T-cell (primary cell): ENCODE measurements at places on chromosomes 2 and 18. TPM values are rescaled to one million over a fixed set of nuclear protein-coding genes. Genes with fewer than 3 reads are reported as not detected.

GRCh38 chr18:11042247-11042646, 107.1 kb downstream of the PIEZO2 start:
- no peak overlapping the region for H3K4me3 ChIP-seq
- no peak overlapping the region for H3K27ac ChIP-seq

DNA sequence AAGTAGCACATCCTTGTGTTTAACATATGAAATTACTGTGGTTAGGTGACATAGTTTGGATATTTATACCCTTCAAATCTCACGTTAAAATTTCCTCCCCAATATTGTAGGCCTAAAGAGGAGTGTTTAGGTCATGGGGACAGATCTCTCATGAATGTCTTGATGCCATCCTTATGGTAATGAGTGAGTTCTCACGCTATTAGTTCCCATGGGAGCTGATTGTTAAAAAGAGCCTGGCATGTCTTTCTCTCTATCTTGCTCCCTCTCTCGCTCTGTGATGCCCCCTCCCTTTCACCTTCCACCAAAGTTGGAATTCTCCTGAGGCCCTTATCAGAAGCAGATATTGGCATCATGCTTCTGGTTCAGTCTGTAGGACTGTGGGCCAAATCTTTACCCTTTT, 660.1 kb downstream of the ADCYAP1 start:
- H3K27ac ChIP-seq = no peak overlapping the region
- DNase-seq = no peak
- no peaks in the 10 kb centered on the region for H3K27me3 ChIP-seq
- no peak overlapping the region for H3K4me3 ChIP-seq
- H3K36me3 ChIP-seq = no peaks in the 10 kb centered on the region

GRCh38 chr2:100639588-100640390, 77.0 kb downstream of the PDCL3 start:
- no peak overlapping the region for H3K27ac ChIP-seq
- no peak for DNase-seq
- no peak overlapping the region for H3K4me3 ChIP-seq
- H3K27me3 ChIP-seq = no peaks in the 10 kb centered on the region
- H3K36me3 ChIP-seq = no peaks in the 10 kb centered on the region

DNA sequence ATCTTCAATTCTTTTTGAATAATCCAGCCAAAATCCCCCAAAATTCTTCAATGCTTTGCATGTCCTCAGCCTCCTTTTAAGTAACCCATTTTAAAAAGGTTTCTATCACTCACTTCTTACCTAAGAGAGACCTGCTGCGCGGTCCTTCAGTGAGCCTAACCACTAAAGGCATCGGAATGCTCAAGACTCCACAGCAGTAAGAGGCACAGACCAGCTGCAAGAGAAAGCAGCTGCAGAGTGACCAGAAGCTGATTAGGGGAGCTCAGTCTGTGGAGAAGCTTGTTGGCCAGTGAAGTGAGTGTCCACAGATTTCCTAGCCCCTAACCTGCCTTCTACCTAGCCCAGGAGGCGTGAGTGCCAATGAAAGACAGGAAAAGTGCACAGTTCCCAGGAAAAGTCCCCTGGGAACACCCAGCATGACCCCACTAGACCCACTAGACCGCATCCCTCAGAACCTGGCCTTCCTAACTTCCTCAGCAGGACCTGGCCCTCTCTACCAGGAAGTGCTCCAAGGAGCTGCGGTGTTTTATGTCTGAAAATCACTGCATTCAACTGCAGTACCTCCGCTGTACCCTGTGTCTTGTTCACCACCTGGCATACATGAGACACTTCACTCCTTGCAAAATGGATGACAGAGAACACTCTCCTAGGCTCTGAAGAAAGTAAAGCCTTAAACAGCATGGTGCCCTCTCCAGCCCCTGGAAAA, 10.1 kb downstream of the MBOAT2 start:
- no peaks in the 10 kb centered on the region for H3K4me1 ChIP-seq
- no peak for DNase-seq
- no peak overlapping the region for H3K27ac ChIP-seq
- H3K4me3 ChIP-seq = no peak overlapping the region
- no peaks in the 10 kb centered on the region for H3K27me3 ChIP-seq

- H3K27ac ChIP-seq = peak overlapping the region; percentile 94
- peak; percentile 20 for DNase-seq
- peak overlapping the region; percentile 66 for H3K4me3 ChIP-seq
Measured at GRCh38 chr2:174635015-174635593, 37.5 kb upstream of the WIPF1 start.

DNA sequence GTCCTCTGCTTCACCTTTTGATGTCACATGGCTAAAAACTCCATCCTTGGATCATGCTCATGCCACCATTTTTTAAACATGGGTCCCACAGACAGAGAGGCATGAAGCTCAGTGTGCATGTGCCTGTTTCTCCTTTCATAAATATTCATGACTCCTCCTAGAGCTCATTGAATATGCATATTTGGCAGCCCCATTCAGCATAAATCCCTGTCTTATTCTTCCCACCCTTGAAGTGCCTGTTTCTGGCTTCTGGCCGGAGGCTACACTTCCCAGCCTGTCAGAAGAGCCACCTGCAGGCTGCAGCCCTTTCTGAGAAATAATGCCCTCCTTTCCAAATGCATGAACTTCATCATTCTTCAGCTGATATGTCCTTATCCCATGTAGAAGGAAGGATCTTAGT, 109.7 kb downstream of the LDLRAD4 start:
- no peaks in the 10 kb centered on the region for H3K36me3 ChIP-seq
- no peak for DNase-seq

DNA sequence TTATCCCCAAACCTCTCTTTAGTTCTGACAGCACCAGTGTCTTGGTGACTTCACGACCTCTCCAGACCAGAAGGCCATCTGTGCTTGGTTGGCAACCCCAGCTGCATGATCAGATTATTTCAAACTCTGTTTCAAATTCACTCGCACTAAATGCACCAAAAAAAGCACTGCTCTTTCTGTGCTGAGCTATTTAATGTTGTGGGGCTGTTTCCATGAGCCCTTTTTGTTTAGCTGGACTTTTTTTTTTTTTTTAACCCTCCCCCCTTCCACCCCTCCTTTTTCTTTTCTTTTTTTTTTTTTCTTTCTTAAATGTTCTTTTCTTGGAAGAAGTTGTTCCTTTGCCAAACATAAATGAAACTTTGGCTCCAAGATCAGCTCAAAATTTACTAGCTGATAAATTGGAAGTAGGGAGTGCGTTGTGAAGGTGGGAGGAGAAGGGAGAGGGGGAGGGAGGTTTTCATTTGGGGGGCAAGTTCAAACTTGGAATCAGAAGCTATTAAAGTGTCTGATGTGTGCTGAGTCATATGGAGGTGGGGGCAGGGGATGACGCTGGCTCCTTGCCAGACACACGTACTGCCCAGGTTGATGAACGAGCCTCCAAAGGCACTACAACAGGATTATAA, 543.0 kb upstream of the TNP1 start:
- no peak overlapping the region for H3K27ac ChIP-seq
- no peak for DNase-seq
- H3K27me3 ChIP-seq = no peaks in the 10 kb centered on the region
- peaks cover 10% of the 10 kb centered on the region for H3K4me1 ChIP-seq
- H3K4me3 ChIP-seq = no peak overlapping the region

DNA sequence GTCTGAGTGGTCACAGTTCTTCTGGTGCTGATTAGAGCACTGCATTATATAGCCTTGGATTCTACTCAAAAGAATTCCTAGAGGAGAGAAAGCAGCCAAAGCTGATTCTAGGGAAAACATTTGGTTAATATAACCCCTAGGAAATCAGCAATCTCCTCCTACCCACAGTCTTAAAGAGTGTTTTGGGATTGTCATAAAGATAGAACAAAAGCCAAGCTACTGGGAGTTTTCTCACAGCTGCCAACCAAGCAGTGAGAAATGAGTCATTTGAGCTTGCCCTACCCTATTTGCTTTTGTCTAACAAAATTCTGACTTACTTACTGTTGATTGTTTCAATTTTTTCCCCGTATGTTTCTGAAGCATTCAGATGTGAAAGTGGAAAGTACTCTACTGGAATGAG, 469.3 kb downstream of the PLCL1 start:
- H3K36me3 ChIP-seq = no peaks in the 10 kb centered on the region
- no peak for DNase-seq
- H3K4me1 ChIP-seq = no peaks in the 10 kb centered on the region
- H3K27ac ChIP-seq = no peak overlapping the region
- H3K4me3 ChIP-seq = no peak overlapping the region

DNA sequence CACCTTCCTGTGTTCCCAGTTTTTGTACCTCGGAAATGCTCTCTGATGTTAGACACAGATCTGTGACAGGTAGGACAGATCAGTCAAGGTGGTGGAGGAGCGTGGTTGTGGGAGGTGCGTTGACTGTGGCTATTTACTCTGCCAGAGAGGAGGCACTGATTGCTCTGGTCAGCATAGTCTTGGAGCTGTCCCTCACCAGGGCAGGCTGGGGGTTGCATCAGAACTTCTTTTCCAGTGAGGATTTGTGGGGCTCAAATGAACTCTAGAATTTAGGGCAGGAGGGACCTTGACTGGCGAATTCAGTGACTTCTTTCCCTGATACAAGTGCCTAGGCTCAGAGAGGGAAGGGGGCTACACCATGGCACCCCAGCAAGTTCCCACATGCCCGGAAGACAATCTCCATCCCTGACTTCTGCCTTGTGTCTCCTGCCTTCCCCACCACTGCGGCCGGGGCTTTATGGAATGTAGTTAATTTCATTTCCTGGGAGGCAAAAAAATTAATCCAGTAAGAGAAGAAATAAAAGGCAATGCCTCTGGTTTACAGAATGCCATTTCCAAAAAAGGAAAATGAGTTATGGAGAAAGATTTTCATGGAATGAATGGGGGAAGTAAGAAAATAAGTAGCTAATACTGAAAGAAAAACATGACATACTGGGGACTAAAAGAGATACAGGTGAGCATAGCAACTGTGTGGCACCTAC, 26.1 kb downstream of the NIFK start:
- no peaks in the 10 kb centered on the region for H3K36me3 ChIP-seq
- H3K4me3 ChIP-seq = no peak overlapping the region
- H3K27ac ChIP-seq = no peak overlapping the region
- no peaks in the 10 kb centered on the region for H3K4me1 ChIP-seq
- H3K27me3 ChIP-seq = peaks cover 3% of the 10 kb centered on the region
- no peak for DNase-seq

Gene CRYGD
- not detected for total RNA-seq

Gene CRYGB
- total RNA-seq = not detected

Gene EHD3
- 2.9 TPM for total RNA-seq

Gene DYSF
- total RNA-seq = 1.9 TPM
